ENCODE measurements at places on chromosomes 3 and 15.

- DNase-seq: no peak
These were observed 31.6 kb upstream of the PCSK6 start for GRCh38 chr15:101521069-101521468.

- no peak for DNase-seq
These were observed 540.8 kb upstream of the SGO1 start for GRCh38 chr3:20726786-20727185.

GRCh38 chr3:9653565-9654248, 4.4 kb downstream of the MTMR14 start:
- no peak for DNase-seq

- no peak for DNase-seq
These were observed 36.1 kb downstream of the MYO5C start for GRCh38 chr15:52259503-52259902.

DNA sequence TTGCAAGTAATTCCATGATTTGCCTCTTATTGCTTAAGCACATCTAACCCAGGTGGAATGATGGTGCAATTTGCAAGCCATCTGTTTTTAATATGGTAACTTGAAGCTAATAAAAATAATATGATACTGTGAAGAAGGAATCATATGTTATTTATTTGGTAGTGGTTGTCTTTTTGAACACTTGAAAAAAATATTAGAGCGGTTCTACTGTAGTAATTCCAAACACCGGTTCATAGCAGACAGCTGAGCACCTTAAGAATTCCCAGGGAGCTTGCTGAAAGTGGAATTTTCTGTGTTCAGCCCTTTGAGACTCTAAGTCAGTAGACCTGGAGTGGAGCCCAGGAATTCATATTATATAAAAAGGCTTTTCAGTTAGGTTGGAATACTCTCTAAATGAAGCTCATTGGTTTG, 687.4 kb downstream of the EDEM1 start:
- DNase-seq: no peak

DNA sequence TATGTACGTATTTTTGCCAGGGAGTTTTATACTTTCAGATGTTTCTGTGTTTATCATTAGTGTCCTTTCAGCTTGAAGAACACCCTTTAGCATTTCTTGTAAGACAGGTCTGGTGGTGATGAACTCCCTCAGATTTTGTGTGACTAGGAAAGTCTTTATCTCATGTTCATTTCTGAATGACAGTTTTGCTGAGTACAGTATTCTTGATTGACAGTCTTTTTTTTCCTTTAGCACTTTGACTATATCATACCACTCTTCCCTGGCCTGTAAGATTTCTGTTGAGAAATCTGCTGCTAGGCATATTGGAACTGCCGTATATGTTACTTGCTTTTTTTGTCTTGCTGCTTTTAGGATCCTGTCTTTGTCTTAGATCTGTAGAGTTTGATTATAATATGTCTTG, 5.8 kb downstream of the LNP1 start:
- no peak for DNase-seq
